ENCODE measurements at places on chromosomes 16 and 17.

DNA sequence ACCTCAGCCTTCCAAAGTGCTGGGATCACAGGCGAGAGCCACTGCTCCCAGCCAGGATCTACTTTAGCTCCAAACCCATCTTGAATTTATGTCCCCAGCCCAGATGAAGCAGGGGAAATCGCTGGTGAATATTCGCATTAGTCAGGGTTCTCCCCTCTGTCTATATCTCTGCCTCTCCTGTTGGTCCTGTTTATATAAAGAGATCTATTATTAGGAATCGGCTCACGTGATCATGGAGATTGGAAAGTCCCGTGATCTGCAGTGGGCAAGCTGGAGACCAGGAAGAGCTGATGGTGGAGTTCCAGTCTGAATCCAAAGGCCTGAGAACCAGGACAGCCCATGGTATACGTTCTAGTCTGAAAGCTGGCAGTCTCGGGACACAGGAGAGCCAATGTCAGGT lies 382.8 kb downstream of the SEC14L1 start:
- no peak for DNase-seq

DNA sequence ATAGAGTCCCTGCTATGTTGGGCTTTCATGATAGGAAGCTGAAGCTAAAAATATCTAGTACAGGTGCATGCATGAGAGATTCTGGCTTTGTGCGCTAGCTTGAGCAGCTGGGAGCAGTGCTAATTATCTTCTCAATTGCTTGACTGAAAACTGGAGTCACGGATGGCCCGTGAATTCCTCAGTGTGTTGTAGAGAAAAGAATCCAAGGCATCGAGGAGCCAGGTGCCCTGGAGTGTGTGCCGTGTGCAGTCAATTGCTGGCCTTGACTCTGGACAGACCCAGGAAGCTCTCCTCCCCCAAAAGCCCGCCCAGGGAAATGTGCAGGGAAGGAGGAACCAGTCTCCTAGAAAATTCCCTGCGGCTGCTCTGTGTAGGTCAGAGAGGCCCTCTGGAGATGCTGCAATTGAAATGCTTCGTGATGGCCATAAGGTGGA lies 14.2 kb downstream of the LGALS3BP start:
- DNase-seq, result no peak

DNA sequence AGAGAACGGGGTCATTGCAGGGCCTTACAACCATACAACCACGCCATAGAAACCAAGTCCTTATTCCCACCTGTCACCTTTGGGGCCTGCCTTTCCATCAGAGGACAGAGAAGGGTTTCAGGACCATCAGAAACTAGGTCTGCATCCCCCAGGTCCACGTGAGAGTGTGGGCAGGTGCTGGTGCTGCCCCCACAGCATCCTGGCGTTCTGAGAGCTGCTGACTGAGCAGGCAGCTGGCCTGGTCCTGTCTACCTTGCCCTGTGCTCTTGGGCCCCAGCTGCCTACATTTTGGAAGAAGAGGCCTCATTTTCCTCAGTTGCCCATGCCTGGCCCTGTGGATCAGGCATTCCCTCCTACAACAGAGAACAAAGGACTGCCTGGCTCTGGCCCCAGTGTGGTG lies 21.6 kb downstream of the ZNF276 start:
- DNase-seq, result no peak

DNA sequence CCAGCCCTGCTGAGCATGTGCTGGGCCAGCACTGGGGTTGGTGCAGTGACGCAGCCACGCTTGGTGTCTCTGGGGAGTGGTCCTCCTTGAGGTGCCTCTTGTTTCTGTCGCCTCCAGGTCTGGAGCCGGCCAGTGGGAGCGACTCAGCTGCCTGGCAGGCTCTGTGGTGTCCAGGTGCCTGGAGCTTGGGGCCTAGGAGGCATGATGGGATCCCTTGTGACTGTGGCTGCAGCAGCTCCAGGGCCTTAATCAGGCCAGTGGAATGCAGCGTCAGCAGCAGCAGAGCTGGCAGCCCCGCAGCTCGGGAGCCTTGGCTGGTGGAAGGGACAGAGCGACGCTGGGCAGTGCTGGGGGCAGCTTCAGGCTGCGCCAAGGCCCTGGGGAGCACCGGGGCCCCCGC lies 74.7 kb upstream of the CIBAR2 start:
- DNase-seq, result no peak

GRCh38 chr17:39002991-39003715 lies 36.0 kb upstream of the FBXO47 start:
- DNase-seq, result peak; percentile 49

GRCh38 chr17:35084987-35085386 lies 21.5 kb upstream of the RFFL start:
- DNase-seq, result no peak

DNA sequence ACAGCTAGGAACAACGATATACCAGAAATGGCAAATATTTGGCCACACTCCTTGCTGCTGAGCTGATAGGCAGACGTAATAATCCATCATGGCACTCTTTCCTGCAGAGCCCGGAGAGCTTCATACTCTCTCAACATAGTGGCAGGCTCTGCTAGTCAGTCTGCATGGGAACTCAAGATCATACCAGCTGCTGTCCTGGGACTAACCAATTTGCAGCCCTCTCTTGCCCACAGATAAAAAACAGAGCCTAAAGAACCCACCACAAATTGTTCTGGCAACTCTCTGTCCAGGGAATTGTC lies 13.5 kb downstream of the GSDMB start:
- DNase-seq, result no peak

DNA sequence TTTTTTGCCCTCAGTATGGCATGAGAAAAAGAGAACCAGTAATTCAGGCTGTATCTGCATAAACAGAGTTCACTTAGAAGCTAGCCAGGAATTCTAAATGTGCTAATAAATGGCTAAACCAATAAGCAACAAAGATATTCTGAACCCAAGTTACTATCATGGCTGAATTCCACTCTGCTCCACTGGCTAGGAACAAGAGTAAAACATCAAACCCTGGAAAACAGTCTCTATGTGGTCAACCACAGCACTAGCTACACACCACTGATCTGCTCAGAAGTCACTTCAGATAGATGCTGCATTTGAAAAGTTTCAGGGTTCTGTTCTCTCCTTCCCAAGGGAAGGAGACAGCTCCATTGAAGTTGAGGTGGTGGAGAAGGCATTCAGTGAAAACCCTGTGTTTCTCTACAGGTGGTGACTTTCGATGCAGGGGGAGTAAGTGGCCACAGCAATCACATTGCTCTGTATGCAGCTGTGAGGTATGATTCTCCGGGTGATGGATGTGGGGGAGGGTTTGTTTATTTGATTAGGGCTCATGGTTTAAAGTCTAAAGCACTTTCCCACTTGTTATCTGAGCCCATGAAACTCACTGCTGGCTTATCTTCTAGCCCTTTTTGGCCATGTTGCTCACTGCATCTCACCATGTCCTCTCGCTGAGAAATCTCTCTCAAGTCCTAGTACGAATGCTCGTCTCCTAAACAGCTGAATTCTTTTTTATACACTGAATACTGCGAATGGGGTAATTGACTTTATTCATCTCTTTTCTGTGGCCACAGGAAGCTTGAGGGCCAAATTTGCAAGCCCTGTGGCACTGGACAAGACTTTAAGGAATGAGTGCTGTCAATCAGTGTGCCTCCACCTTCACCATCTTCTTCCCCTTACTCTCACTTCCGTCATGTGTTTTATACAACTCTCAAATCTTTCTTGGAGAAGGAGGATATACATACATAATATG lies 39.9 kb downstream of the CENPV start:
- no peak for DNase-seq

DNA sequence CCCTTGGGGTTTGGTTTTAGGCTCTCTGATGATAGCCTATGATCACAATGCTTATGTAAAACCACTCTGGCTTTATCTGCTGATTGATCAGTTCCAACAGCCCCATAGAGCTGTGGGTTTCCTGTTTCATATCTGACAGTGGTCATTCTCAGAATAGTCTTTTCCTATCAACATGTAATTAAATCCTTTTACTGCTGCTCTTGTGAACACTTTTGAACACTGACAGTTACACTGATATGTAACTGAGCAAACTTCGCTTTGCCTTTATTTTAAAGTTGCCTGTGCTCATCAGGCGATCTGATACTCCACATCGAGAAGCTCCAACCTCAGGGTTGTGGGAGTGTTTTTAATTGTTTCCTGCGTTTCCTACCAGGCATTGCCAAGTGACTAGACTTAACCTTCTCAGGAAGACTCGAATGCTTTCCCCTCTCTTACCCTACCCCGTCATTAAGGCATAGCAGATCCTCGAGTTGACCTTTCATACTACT lies 17.3 kb upstream of the CLEC18B start:
- no peak for DNase-seq

GRCh38 chr17:3475251-3475685 lies 529 bp upstream of the ASPA start:
- DNase-seq, result peak; percentile 18

- no peak for DNase-seq
Observed at GRCh38 chr16:78749745-78750268, 650.4 kb downstream of the WWOX start.

GRCh38 chr16:27214084-27214961 lies 11.0 kb downstream of the KDM8 start:
- no peak for DNase-seq

GRCh38 chr16:10849736-10850477 lies 27.1 kb upstream of the CIITA start:
- DNase-seq, result no peak

DNA sequence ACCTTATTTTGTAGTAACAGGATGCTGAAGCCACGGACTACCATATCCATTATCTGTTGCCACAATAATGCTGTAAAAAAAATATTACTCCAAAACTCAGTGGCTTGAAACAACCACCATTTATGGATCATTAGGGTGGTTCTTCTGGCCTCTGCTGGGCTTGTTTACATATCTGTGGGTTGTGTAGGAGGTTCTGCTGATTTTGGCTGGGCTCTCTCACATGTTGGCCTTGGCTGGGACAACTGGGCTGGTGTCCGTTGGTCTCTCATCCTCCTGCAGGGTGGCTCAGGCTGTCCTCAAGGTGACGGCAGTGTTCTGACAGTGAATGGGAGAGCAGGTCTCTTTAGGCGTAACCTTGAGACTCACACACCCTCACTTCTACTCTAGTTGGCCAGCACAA lies 76.0 kb downstream of the GPR139 start:
- DNase-seq, result no peak

DNA sequence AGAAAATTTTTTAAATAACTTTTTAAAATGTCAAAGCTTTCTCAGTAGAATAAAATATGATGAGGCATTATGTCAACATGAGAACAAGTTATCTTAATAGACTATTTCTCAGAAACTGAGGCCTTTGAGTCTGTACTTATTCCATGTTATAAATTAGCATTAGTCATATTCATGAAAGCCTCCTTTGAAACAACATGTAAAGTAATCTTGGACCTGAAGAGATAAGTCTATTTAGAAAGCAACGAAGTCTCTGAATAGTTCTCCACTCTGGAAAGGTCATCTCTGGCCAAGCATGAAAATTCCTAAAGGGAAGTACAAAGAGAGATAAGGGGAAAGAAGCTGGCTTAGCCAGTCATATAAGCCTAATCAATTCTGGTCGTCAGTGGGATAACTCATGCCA lies 150.8 kb downstream of the CYB561 start:
- no peak for DNase-seq

DNA sequence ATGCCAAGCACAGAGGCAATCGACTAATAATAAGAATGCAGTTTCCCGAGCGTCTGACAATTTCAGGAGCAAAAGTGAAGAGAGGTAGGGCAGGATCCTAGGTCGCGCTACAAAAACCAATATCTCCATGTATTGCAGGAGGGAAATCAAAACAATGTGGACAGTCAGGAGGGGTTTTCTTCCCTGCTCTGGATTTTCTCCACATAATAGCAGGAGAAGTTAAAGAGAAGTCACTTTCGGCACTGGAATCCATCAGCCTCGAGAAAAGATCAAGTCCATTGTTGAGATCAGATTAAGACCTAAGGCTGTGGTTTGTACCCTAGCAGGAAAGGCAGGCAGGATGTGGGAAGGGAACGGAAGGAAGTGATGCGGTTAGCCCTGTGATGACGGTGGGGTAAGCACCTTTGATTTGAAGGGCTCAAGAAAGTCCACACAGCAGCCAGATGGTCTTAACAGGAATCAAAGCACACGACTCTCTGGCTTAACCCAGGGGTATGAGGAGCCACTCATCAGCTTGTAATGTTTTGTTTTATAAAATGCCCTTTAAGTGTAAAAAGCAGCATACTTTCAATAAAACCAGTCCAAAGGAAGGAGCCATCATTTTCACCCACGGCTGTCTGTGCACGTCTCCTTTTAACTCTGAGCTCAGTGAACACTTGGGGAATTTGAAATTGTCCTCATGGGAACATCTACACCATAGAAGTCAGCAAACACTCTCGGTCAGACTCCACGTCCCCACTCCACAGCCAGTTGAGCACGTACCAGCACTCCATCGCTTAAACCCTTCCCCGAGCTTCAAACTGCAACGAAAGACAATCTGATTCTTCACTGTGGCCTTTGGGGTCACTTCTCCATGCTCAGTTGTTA lies 15.8 kb upstream of the AKTIP start:
- no peak for DNase-seq

- no peak for DNase-seq
Observed at GRCh38 chr17:81470944-81471817, 41.4 kb downstream of the ACTG1 start.

DNA sequence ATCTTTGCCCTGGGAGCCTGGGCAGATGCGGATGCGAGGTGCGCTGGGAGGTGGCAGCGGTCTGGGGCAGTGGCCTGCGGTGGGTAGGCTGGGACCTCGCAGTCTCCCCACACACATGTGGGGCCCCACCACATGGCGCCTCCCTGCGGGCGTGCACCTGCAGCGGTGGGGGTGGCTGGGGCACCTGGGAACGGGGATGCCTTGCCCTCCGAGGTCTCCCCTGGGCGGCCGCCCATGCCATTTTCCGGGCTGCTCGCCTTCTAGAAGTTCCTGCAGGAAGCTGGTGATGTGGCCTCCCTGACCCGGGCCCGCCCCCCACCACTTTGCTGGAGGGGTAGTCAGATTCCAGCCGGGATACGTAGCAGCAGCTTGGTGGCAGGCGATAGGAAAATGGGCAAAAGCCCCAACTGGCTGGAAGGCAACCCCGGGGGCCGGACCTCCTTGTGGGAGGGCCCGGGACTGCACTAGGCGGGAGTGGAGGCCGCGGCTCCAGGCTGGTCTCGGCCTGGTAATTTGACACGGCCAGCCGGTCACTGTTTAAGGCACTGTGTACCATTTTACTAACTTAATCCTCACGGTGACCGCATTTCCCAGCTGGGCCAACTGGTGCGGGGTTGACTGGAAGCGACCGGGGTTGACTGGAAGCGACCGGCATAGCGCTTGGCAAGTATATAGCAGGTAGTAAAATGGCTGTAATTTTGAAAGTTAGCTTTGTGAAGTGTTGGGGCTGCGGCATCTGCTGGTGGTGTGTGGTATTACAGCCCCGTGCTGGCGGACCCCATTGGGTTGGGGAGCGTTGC lies 38.5 kb downstream of the IGF2BP1 start:
- DNase-seq, result peak; percentile 51

DNA sequence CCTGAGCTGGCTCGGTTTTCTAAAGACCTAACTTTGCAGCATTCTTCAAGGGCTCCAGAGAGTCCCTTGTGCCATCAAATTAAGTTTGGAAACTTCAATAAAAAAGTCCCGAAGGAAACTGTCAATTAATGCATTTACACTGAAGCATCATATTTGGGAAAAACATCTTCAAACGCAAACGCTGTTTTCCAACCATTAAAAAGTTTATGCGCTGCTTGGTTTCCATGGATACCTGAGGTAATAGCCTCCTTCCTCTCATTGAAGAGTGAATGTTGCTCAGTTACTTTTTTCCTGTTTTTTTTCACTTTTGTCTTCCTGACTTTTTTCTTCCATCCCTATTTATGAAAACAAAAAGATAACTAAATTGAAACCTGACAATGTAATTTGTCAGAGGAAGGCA lies 399.1 kb downstream of the MAF start:
- DNase-seq, result no peak
